ENCODE measurements at places on chromosomes 1 and 21.

DNA sequence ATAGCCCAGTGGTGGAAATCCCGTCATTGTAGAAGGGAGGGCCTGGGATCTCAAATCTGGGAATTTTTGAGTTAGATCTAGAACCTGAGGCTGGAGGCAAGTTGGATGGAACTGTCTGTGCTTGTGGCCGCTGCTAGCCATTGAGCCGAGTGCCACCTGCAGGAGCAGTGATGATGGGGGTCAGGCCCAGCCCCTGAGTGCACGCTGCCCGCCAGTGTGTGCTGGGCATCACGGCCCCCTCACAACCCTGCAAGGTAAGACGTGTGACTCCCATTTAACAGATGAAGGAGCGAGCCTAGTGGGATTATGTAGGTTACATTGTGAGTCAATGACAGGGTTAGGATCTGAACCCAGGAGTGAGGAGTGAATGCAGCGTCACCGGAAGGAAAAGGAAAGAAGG lies 407.2 kb downstream of the CAMTA1 start:
- DNase-seq = no peak

GRCh38 chr1:119327094-119327449 lies 41.5 kb upstream of the HAO2 start:
- no peak for DNase-seq

DNA sequence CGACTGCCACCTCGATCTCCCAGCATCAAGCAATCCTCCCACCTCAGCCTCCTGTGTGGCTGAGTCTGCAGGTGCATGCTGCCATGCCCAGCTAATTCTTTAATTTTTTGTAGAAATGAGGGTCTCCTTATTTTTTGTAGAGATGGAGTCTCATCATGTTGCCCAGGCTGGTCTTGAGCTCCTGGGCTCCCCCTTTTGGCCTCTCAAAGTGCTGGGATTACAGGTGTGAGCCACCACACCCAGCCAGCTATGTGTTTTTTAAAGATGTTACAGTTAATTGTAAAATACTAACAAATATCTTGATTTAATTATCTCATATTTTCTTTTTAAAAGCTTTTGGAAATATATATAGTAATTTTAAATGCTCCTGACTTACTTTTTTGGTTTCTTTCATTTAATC lies 181.3 kb upstream of the DMRTA2 start:
- DNase-seq = no peak

GRCh38 chr1:152745289-152745704 lies 12.5 kb upstream of the KPRP start:
- DNase-seq = no peak

DNA sequence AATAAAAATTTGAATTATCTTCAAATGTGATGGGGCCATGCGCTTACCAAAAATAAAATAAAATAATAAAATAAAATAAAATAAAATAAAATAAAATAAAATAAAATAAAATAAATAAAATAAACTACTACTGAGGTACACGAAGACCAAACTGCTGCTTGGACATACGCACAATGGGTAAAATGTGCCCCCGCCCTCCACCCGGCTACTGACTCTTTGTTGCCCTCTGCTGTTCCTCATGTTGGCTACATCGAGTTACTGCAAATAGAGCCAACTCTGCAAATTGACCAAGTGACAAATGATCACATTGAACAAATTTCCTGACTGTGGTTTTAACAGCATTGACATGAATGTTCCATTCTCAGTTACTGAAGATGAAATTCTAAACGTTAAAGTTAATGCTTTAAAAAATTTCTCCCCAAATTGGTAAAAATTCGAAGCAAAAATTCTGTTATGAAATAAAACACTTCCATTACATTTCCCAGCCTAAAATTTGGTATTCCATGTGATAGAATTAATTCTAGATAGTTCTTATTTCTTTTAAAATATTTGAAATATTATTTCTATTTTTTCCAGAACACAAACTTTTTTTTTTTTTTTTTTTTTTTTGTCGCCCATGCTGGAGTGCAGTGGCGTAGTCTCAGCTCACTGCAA lies 18.8 kb upstream of the MAP1LC3C start:
- DNase-seq = no peak

GRCh38 chr1:66925944-66926343 lies 1.2 kb downstream of the MIER1 start:
- DNase-seq = no peak

DNA sequence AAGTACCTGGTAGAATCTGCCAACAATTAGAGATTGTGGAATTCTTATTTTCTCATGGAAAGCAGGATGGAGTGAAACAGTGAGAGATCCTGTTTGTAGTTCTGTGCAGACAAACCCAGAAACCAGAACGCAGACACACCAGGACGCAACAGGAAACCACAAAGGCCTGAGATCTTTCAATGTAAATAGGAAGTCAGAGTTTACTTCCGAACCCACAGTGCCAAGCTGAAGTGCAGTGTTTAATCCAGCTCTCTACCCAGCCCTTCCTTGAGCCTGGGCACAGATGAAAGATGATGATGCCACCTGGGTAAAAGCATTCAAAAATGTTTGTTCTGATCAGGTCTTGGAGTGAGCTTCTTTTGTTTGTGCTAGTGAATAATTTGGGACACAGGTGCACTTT lies 244.2 kb upstream of the HOOK1 start:
- no peak for DNase-seq

- no peak for DNase-seq
Observed at GRCh38 chr1:110485725-110486124, 33.2 kb downstream of the KCNA10 start.

GRCh38 chr1:8586438-8586837 lies 231.0 kb downstream of the RERE start:
- DNase-seq = no peak

DNA sequence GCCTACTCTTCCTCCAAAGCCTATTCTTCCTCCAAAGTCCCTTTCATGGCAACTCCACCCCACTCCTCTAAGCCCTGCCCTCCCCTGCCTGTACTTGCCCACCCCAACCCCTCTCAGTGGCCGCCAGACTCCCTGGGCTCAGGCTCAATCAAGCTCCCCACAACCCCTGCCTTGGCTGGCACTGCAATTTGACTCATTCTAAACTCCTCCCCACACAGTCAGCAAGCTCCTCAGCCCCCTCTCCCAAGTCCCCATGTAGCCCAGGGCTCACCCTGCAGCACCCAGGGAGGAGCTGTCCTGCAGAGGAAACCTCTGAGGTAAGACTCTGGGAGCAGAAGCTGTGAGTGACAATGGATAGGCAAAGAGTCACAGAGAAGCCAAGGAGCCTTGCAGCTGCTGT lies 3.6 kb upstream of the VSIG8 start:
- no peak for DNase-seq

DNA sequence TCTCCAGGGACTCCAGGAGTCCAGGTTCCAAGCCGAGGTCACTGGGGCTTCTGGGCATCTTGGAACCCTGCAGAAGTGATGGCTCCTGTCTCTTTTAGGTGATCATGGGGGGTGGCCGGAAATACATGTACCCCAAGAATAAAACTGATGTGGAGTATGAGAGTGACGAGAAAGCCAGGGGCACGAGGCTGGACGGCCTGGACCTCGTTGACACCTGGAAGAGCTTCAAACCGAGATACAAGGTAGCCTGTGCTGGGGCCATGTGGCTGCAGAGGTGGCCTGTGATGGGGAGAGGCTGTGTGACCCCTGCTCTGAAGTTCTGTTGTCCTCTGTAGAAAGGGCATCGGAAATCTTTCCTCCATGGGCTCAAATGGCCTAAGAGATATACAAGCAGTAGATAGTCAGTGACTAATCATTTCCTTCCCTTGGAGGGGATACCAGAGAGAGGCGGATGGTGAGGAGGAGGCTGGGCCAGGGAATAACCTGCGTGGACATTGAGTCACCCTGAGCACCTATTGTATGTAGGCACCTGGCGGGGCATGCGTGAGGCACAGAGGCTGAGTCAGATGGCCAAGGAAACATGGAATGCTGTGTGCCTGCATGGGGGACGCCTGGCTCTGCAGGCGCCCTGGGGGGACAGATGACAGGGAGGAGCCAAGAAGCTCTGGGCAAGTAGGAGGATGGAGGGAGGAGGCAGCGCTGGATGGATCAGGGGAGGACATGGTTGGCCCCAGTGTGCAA lies 59.0 kb downstream of the ALPL start:
- peak; percentile 31 for DNase-seq

- DNase-seq = no peak
Observed at GRCh38 chr1:157137408-157138219, 581 bp downstream of the ETV3 start.

All from NCI-H524 treated with DMSO at 0.1 percent for 48 hours (cell line).